Activated CD8-positive, alpha-beta memory T cell treated with anti-CD3 and anti-CD28 coated beads for 1 hour (primary cell): ENCODE measurements at places on chromosomes 3 and 15.

DNA sequence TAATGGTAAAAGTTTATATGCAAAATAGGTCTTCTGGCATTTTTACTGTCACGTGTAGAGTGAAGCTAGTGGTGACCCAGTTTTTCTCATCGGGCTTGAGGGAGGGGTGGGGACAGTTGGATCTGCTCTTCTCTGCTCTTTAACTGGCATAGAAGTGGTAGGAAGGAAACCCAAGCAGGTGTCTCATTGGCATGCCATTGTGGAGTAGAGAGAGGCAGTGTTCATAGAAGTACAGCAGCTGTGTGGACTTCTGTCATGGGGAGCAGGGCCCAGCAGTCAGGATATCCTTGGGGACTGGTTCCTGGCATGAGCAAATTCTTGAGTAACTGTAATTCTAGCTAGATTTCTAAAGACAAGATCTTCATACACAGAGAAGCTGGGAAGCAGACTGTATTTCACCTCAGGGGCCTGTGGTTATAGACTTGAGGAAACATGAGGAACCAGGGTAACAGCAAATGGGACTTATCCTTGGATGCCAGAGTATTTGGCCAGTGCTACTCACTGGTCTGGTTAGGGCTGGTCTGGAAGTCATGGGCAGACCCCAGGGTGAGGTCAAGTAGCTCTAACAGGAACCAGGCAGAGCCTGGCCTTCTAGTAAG is 42.9 kb downstream of the CDIN1 start:
- no peak for DNase-seq

- DNase-seq, result no peak
Observed at GRCh38 chr3:87867001-87867400, 191.8 kb downstream of the CGGBP1 start.

DNA sequence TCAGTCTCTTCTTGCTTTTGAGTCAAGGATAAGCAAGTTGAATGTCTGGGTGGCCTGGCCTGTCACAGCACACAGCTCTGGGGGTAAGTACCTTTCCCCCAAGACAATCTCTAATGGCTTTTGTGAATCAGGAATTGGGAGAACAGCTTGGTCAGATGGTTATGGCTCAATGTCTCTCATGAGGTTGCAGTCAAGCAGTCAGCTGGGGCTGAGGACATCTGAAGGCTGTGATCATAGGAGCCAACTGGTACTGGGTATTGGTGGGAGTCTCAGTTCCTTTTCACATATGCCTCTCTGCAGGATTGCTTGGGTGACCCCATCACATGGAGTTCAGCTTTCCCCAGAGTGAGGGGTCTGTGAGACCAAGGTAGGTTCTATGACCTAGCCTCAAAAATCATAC is 33.0 kb upstream of the TMEM158 start:
- no peak for DNase-seq

GRCh38 chr3:133998691-133999241 is 31.0 kb downstream of the SLCO2A1 start:
- no peak for DNase-seq

DNA sequence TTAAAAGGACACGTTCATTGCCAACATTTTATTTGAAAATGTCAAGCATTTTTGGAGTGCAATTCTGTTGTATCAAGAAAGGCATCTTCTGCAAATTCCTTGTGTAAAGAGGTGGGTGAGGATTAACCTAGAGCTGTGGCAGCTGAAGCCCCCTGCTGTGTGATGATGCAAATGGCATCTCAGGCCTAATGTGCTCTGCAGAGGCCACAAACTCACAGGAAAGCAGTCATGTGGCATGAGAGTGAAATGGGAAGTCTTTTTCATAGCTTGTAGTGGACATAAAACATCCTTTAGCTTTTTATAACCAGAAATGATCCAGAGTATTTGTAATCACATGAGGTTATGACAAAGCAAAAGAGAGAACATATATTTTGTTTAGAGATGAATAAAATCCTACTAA is 6.4 kb downstream of the CADM2 start:
- no peak for DNase-seq

GRCh38 chr15:90581771-90582352 is 52.1 kb downstream of the CRTC3 start:
- no peak for DNase-seq

DNA sequence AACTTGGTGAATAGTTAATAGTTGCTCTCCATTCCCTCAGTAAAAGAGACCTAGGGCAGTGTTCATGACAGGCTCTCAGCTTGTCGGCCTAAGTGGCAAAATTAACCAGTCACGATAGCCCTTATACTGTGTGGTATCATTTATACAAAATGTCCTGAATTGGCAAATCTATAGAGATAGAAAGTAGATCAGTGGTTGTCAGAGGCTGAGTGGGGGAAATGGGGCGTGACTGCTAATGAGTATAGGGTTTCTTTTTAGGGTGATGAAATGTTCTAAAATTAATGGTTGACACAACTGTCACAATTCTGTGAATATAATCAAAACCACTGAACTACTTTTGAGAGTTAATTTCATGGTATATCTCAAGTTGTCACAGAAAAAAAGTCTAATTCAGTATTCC is 20.9 kb downstream of the ARIH1 start:
- DNase-seq, result no peak

- no peak for DNase-seq
Observed at GRCh38 chr15:98384328-98385029, 263.9 kb upstream of the IGF1R start.

- no peak for DNase-seq
Observed at GRCh38 chr3:114994554-114995341, 152.3 kb downstream of the ZBTB20 start.

DNA sequence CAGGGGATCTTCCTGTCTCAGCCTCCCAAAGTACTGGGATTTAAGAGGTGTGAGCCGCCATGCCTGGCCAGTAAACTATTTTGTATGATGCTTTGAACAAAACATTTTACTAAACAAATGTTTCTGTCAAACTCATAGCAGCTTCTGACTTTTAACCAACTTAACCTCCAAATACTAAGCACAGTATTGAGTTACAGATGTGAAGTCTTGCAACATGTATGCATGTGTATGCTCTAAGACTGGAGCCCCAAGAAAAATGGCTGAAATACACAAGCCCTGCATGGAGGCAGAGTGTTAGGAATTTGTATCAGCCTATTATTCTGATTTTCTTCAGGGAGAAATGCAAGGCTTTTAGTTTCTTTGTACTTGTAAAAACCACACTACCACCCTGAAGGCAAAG is 137.1 kb downstream of the CBLB start:
- DNase-seq, result no peak
